Stimulated activated CD8-positive, alpha-beta memory T cell treated with anti-CD3 and anti-CD28 coated beads, Interleukin-4, amount 100 ng/mL, for 1 hour (primary cell): ENCODE measurements at places on chromosomes 7 and 10.

GRCh38 chr10:119302591-119303253 is 95.4 kb downstream of the GRK5 start:
- DNase-seq, result no peak

DNA sequence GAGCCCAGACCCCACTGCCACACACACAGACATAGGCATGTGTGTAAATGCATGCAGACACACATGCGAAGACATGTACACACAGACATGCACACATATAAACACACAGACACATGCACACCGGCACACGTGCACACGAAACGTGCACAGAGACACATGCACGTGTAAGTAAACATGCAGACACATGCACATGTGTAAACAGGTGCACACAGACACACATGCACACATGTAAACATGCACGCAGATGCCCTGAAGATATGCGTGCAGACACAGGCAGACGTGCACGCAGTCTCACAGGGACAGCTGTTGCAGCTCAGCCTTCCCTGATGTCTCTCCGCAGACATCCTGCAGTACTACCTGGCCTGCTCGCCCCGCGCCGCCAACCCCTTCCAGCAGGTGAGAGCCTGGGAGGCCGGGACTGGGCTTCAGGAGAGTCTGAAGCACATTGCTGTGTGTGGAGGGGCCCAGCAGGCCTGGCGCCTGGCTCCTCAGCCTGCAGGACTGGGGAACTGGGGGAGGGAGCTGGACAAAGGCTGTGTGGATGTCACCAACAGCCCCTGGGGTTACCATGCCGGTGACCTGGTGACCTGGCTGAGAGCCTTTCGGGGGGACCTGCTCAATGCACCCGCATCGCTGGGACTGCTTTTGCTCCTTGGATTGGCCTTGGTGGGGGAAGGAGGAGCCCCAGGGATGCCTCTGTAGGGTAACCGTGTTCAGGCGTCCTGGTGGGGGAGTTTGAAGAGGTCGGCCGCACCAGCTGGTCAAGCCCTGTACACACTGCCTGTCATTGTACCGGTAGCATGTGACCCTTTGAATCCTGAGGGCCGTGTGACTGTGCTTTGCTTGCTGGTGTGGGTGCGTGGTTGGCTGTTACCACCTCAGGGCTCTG is 20.3 kb downstream of the TTYH3 start:
- no peak for DNase-seq

GRCh38 chr7:108004220-108005142 is 1.5 kb upstream of the LAMB1 start:
- DNase-seq, result no peak

DNA sequence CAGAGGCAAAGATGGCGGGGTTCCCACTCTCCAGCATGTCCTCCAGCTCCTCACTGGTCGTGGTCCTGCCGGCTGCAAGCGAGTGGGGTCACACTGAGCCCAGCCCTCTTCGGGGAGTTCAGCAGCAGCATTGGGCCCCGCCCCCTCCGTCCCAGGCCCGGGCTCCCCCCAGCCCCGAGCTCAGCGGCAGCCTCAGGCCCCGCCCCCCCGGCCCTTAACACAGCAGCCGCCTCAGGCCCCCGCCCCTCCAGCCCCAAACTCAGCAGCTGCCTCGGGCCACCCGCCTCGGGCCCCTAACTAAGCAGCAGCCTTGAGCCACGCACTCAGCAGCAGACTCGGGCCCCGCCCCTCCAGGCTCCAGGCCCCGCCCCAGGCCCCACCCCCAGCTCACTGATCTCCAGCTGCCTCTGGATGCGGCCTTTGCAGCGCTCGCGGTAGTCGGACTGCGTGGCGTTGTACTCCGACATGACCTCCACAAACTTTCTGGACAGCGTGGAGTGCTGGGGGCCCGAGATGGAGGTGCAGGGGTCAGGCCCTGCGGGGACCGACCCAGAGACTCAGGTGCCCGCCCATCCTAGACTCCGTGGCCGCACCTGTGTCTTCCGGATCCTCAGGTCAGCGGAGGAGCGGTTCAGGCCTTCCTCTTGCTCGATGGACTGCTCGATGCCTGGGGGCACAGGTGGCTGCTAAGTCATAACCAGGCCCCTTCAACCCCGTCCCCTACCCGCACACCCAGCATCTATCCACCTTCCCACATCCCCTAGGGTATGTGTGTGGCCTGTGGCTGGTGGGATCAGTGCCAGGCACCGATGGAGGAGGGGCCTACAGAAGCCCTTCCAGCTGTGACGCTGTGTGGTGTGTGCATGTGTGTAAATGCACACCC is 15.5 kb downstream of the STX1A start:
- no peak for DNase-seq

GRCh38 chr7:116780521-116780920 is 81.9 kb upstream of the CAPZA2 start:
- no peak for DNase-seq

DNA sequence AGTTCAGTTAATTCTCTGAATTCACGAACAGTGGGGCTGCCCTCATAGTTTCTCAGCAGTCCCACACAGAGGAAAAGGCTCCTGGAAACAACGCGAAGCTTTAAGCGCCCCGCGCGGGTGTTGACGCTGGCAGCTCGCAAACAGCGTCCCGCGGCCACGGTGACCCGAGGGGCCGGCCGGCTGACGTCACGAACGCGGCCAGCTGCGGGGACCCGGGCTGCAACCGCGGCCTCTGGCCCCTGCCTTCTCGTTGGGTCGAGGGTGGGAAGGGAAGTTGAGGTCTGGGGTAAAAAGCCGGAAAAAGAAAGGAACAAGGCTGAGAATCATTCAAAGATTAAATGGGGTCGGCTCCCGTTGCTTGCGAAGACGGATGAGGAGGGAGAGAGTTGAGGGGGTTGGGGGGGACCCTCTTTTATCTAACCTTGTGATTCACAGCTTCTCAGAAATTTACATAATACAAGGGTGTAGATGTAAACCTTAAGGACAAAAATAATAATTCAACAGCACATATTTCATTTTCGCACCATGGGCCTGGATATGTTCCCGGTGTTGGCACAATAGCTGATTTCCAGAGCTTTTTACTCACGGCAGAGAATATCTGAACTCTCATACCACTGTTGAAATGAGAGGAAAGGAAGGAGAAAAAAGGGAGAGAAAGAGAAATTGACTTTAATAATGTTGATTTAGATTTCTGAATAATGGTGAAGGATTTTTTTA is 7.3 kb upstream of the FEZF1 start:
- DNase-seq, result no peak

DNA sequence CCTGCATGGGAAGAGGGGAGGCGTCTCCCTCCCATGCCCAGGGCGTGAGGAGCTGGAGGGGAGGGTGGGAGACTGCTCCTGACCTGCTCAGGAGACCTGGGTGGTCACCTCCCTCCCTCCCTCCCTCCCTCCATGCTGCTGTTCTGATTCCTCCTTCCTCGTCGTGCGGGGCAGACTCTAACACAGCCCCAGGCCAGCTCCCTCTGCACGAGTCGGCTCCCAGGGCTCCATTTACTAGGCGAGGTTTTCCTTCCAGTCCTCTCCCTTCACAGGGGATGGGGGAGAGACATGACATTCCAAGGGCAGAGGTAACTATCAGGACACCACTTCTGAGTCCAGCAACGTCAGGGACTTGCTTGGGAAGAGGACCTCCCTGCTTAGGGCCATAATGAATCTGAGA is 23.6 kb downstream of the VIPR2 start:
- DNase-seq, result no peak

DNA sequence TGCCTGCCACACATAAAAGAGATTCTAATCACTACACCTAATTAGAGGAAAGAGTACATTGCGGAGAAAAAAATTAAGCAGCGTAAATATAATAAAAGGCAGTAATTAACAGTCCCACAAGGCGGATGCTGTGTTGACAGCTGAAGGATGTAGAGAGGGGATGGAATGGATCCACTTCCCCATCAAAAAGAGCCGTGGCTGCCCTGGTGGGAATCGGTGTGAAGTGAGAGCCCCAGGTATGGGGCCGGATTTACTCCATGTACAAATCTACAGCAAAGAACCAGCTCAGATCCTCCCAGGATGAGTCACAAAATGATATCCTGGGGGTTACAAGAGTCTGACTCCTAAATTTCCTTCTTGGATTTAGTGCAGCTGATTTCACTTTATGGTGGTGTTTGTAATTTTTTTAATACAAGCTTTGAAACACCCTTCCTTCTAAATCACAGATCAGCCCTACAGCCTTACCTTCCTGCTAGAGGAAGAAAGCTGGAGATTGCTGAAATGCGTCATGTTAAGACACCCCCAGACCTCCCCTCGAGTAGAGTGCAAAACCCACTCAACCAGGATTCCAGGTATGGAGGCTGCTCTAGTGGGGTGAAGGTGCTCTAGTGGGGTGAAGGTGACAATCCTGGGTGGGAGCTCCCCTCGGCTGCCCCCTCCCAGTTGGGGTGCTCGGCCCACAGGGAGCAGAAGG is 398.4 kb downstream of the PLXNA4 start:
- no peak for DNase-seq

DNA sequence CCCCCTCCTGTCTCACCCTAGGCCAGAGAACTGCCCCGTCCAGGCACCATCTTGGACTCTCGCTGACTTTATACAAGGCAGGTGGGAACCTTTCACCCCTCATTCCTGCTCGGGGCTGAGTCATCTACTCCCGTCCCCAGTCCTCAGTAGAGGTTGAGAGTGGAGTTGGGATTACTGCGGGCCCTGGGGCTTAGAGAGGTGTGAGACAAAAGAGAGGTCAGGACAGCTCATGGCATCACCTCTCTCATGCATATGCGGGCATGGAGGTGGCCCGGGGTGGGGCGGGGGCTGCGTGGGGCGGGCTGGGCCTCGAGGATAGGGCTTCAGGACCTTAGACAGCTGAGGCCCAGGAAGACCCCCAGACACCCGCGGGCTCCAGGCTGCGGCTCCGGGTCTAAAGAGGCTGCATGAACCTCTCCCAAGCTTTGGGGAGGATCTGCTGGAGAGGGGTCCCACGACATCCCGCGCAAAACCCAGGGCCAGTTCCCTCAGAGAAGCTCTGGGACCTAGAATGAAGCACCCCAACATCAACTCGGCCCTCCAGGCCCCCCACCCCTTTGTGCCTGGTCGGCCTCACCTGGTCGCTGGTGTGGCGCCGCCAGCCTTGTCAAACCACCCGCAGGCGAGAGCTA is 317 bp downstream of the PDZD7 start:
- no peak for DNase-seq

GRCh38 chr10:28940158-28940888 is 263.0 kb downstream of the BAMBI start:
- no peak for DNase-seq

GRCh38 chr10:73119952-73120351 is 9.7 kb downstream of the NUDT13 start:
- no peak for DNase-seq

GRCh38 chr10:125838802-125839575 is 15.6 kb downstream of the BCCIP start:
- no peak for DNase-seq

DNA sequence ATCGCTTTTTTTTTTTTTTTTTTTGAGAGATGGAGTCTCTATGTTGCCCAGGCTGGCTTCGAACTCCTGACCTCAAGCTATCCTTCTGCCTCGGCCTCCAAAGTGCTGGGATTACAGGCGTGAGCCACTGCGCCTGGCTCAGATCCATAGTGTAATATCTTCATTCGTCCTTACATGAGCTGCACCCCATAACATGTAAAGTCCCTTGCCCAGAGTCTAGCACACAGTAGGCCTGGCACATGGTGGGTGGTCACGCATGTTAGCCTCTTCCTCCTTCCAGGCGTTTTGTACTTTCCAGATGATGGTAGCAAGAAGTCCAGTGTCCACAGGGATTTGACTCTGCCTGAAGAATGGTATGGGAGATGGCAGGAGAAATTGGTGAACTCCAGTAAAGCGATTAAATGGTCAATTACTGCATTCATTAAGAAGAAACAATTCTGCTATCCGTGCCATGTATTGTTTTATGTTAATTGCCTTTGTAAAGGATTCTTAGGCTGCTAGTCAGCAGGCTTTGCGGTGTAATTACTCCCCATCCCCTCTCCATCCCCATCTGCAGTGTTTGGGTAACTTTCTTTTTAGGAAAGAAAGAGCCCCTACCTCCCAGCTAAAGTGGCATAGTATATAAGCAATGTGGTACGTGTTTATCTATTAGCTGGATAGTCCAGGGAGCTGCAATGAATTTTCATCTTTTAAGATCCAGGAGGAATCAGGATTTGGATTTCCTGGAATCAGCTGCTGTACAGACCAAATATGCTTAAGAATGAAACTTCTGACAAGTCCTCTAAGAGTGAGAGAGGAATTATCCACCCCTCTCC is 1.2 kb downstream of the TPST1 start:
- no peak for DNase-seq

DNA sequence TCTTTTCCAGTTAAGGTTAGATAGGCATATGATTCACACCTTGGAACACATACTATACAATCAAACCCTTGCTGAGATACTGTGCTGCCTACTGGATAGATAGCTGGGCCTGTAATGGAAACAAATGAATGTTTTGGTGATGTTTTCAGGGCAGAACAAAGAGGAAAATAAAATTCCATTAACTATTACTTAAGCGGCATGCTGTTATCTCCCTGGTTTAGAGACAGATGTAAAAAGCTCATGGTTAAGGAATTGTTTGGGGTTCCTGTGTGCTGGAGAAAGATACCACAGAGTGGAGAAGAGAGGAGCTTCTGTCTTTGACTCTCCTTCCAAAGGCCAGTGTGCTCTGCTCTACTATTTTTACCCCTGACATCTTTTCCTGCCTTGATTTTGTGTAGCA is 341.1 kb downstream of the PLXDC2 start:
- no peak for DNase-seq

GRCh38 chr10:79983286-79983909 is 34.5 kb upstream of the SFTPD start:
- DNase-seq, result no peak

DNA sequence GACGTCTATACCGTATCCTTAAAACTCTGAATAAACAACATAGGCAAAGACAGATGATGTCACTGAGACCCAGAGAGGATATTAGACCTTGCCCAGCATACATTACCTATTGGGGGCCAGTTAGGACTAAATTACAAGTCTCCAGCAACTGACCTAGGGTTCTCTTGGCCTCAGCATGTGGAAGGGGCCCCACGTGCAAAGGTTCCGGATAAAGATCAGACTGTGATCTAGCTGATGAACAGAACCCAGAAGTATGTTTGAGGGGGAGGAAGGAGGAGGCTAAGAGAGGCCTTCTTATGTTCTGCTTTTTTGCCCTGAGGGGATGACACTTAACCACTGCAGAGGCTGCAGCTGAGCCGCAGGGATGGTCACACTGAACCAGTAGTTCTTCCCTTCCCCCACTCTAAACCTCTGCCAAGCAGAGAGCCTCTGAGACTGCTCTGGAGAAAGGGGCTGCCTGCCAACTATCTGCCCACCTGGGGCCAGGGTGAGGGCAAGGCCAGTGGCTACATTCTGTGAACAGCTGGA is 24.0 kb upstream of the KMT2C start:
- DNase-seq, result no peak

DNA sequence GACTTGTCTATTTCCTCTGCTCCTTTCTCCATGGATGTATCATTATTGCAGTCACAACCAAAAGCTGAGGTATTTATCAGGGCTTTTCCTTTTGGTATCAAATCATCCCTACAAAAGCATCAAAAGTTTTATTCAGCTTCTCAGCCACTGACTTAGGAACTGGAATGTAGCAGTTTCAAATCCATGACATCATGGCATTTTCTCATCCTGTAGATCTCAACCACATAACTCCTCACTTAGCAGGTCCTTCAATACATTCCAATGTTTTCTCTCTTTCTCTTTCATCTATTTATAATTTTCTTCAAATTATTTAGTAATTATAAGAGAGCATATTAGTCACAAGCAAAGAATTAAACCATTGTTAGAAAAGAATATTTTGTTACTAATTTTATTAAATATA is 537.4 kb upstream of the SORCS1 start:
- DNase-seq, result no peak

GRCh38 chr7:66050990-66051448 is 24.6 kb upstream of the ASL start:
- no peak for DNase-seq
